Kidney epithelial cell (primary cell): ENCODE measurements at places on chromosomes 1 and 21. TPM values are rescaled to one million over a fixed set of nuclear protein-coding genes. Genes with fewer than 3 reads are reported as not detected.

The HAO2 gene
- total RNA-seq = not detected in 2 replicates

The LRRC53 gene
- total RNA-seq = not detected in 2 replicates

The LCE2B gene
- total RNA-seq = not detected in 2 replicates

The LEPROT gene
- 59.6 and 67.9 TPM in 2 replicates for total RNA-seq

GRCh38 chr1:104932949-104933679 lies 1183.4 kb downstream of the AMY1C start:
- no peak for DNase-seq

DNA sequence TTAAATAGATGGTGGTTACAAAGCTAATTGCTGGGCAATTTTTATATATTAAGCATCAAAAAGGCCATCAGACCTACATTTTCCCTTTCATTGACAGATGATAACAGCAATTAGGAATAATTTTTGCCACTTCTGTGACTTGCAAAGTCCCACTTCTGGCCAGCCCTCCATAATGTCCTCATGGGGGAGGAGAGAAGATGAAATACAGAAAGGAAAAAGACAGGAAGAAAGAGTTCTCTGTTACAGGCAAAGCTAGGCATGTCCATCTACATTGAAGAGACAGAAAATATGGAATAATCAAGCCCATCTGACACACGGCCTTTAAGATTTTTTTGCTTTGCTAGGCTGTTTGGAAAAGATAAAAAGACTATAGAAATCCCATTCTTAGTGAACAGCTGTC lies 108.0 kb downstream of the ENAH start:
- DNase-seq = no peak

- no peak for DNase-seq
Observed at GRCh38 chr1:200610846-200611245, 9.7 kb downstream of the KIF14 start.

GRCh38 chr1:244150071-244150470 lies 99.0 kb downstream of the ZBTB18 start:
- no peak for DNase-seq

GRCh38 chr1:1092149-1092855 lies 18.2 kb upstream of the RNF223 start:
- no peak for DNase-seq

DNA sequence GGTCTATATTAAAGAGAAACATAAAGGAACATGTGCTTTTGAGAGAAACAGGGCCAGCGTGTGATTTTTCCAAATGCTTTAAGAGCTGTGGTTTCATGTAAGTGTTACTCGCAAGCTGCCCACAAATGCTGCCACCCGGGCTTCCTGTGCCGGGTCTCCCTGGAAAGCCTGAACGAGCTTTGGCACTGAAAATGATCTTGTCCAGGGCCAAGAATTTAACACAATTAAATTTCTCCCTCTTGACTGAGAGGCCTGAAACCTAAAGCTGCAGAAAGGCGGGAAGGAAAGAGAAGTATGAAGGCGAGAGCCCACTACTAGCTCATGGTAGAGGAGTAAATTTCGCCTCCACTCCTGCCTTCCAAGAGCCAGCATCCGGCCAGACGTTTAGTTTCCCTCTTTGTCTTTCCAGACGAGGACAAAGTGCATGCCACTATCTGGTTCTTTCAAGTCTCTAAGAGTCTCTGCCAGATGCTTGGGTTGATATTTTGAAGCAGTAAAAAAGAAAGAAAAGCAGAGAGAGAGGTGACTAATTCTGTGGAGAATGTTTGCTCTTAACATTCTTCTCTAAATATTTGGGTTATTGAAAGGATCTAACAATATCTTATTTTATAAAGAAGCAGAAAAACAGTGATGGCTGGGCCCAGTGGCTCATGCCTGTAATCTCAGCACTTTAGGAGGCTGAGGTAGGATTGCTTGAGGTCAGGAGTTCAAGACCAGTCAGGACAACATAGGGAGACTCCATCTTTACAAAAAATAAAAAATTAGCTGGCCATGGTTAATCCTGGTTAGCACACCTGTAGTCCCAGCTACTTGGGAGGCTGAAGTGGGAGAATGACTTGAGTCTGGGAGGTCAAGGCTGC lies 100.0 kb upstream of the HNRNPU start:
- DNase-seq = no peak

GRCh38 chr1:190328361-190328760 lies 149.3 kb downstream of the BRINP3 start:
- DNase-seq = no peak

DNA sequence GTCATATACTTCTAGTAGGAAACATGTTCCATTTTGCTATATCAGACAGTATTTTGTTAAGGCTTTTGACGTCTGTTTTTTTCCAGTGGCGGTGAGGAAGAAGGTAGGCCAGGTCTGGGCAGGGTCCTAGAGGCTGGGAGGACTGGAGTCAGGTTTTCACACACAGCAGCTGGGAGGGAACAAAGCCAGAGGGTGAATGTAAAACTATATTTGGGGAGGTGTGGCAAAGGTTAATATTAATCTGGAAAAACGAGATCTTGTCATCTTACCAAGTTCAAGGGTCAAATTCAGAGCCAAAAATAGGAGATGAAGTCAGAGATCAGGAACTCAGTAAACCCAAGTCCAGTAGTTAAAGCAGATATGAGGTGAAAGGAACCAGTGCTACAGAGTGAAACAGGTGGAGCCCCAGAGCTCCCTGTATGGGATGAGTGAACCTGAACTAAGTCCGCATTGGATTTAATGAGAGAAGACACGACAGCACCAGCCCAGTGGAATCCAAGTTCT lies 10.7 kb upstream of the OTUD7B start:
- DNase-seq = no peak

GRCh38 chr21:34518301-34518700 lies 6.3 kb upstream of the KCNE1 start:
- no peak for DNase-seq

DNA sequence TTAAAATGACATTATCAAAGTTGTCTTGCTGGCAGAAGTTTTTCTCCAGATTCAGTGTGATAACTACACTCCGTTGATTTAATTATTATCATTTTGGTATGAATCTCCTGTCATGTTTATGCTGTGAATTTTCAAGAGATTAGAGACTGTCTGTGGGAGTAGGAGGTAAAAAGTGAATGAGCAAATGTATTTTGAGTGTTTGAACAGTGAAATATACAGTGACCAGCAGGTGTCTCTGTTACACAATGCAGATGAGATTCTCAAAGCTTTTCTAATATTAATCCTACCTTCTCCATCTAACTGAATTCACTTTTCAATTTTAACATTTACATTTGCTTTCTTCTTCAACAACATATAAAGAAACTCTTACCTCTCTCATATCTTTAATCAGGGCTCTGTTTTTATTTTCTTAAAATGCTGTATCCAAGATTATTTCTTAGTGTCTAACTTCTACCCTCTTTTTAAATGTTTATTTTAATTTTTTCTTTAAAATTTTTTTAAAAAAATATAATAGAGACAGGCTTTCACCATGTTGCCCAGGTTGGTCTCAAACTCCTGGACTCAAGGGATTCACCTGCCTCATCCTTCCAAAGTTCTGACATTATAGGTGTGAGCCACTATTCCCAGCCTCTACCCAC lies 20.9 kb upstream of the HSPA13 start:
- DNase-seq = no peak

DNA sequence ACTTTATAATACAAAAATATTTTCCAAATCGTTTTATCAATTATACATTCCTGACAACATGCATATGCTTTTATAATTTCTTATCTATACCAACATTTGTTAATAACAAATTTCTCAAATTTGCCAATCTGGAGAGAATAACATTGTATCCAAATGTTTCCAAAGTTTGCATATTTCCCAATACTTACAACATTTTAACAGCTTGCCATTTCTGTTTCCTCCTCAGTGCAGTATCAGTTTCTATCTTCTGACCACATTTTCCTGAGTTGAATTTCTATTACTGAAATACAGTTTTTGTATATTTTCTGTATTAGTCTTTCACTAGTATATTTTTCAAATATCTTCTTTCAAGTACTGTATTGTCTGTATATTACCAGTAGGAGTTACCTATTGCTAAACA lies 1594.3 kb downstream of the PLA2G4A start:
- no peak for DNase-seq

- no peak for DNase-seq
Observed at GRCh38 chr1:182080955-182081582, 19.6 kb upstream of the ZNF648 start.

GRCh38 chr1:224433041-224433691 lies 1.4 kb downstream of the WDR26 start:
- no peak for DNase-seq

DNA sequence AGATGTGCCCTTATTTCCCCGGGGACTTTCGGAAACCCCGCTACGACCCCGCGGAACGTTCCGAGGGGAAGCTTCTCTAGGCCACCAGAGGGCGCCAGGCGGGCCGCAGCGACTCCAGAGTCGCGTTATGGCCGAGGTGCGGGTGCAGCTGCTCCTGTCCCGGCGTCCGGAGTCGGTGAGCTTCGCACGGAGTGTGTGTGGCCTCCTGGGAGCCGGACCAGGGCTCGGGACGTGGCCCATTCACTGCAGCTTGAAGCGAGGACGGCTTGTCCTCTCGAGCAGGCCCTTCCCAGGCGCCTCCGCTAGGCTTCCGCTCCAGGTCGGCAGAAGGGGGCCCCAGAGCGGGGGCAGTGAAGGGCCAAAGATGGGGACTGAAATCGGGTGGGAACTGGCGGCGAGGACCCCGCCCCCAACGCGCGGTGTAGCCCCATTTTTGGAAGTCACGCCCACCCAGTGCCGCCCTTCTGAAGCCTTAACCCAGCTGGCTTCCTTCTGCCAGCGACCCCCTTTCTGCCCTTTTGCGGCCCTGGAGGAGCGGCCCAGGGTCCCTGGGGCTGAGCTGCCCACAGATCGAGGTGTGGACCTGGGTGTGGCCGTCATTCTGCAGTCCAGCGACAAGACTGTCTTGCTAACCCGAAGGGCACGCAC lies at the start of gene NUDT17:
Gene NUDT17, plus strand, starts transcription at position 117 of the 648 bp plus-strand sequence. Its CDS starts 11 bp downstream, at position 128.
- DNase-seq = no peak

- no peak for DNase-seq
Observed at GRCh38 chr1:76269155-76269554, 194.6 kb downstream of the ST6GALNAC3 start.

DNA sequence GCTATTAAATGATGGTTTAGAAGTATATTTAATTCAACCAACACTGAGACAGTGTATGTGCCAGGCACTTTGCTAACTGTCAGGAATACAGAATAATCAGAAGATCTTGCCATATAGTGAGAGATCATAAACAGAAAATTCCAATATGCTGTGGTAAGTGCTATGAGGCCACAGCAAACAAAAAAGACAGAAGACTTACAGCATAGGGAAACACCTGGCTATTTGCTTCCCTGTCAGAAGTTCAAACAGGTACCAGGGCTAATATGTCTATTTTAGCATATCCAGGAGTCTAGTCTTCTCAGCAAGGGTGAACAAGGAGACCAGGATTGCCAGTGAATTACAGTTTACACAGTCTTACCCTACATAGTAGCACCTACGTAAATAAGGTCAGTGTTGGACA lies 30.4 kb downstream of the TRIT1 start:
- no peak for DNase-seq
